Activated T-cell treated with anti-CD3 and anti-CD28 coated beads, Interleukin-2, amount 50 U/mL, for 72 hours (primary cell): ENCODE measurements at places on chromosomes 3 and 15.

DNA sequence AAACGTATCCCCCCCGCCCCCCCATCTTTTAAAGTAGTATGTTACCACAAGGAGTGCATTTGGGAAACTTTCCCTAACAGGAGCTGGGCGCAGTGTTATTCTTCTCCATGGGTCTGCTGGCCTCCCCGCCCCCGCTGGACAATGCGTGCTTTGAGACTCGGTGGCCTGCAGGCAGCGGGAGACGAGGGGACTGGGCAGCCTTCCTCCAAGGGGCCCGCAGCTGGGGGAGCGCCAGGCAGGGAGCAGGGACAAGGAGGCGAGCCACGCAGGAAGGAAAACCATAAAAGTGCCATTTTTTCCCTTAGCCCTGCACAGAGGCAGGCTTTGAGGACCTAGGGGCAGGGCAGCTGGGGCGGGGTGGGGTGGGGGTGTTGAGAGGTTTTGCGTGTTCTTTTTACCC, 14.1 kb downstream of the SOX2 start:
- DNase-seq: no peak

- no peak for DNase-seq
These were observed 26.2 kb downstream of the TMOD3 start for GRCh38 chr15:51855612-51856011.

GRCh38 chr3:174651951-174652350, 207.2 kb upstream of the NAALADL2 start:
- no peak for DNase-seq

DNA sequence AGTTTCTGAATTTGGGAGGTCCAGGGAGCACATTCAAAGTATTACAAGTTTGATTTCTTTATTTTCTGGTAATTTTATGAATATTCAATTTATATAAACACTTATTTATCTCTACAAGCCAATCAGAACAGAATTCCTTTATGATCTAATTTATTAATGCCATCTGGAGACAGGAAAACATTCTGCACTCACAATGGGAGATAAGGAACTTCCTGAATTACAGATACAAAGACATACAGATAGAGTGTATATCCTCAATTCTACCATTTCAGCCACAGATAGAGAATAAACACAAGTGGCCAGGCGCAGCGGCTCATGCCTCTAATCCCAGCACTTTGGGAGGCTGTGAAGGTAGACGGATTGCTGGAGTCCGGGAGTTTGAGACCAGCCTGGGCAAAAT, 86.0 kb downstream of the IQCH start:
- DNase-seq: no peak

- no peak for DNase-seq
These were observed 5.0 kb downstream of the MYO5A start for GRCh38 chr15:52523647-52524046.

GRCh38 chr15:25179673-25180511, 225.1 kb downstream of the SNRPN start:
- DNase-seq: no peak

DNA sequence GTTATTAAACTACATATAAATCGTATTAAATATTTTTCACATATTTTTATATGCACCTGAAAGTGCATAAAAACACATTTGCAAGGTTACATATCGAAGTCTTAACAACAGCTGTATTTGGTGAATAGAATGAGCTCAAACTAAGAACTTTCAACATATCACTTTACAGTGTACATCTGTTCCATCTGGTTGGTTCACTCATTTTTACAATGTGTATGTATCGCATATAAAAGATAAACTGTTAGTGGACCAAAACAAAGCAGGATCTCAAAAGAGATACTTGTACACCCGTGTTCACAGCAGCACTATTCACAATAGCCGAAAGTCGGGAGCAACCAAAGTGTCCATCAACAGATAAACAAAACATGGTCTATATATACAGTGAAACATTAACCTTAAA, 55.8 kb downstream of the TBL1XR1 start:
- DNase-seq: no peak

DNA sequence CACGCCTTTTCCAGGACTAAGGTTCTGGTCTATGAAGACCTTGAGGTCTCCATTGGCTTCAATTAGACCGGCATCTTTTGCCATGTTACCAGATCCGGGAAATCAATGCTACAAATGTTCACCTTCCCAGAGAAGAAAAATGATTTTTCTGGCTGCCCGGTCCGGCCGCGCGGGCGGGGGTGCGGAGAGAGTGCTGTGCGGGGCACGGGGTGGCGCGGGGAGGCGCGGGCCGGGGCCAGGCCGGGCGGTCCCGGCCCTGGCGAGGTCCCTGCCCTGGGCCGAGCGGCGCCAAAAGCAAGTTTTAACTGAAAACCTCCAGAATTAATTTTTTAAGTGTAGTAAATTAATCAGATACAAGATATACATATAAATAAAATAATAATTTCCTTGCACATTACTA, 128.2 kb downstream of the MINAR1 start:
- no peak for DNase-seq

GRCh38 chr3:190320594-190321362, 1.5 kb downstream of the CLDN1 start:
- no peak for DNase-seq

- no peak for DNase-seq
These were observed 32.0 kb upstream of the PPP4R2 start for GRCh38 chr3:72964633-72965032.

GRCh38 chr15:43487271-43487895, 5.6 kb downstream of the TP53BP1 start:
- DNase-seq: no peak

DNA sequence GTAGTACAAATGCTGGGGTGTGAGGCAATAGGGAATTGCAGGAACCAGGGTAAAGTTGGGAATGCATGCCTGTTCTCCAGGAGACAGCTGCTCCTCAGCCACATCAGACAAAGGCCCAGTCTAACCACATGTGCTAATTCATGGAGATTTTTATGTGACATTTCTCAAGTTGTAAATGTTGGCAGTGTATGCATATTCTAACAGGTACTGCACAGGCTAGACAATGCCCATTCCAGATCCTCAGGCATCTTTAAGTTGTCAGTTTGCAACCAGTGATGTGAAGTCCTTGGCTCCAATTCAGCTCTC, 84.9 kb downstream of the EEFSEC start:
- DNase-seq: no peak

DNA sequence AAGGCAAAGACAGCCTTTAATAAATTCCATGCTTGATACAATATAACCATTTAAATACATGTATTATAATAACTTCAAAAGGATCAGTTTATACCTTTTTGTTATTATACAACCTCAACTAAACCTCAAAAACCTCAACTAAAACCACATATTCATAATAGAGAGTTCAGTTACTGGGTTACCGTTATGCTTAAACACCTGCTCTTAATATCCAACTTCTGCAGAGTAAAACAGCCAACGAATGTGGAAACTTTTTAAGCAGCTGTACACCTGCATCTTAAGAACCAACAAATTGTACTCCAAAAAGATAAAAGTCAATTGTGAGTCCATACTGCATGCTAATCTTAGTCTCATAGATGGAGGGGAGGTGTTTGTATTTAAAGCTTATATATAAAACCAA, 53.5 kb downstream of the TFDP2 start:
- DNase-seq: no peak

GRCh38 chr15:63322541-63322940, 45.1 kb downstream of the APH1B start:
- DNase-seq: no peak

DNA sequence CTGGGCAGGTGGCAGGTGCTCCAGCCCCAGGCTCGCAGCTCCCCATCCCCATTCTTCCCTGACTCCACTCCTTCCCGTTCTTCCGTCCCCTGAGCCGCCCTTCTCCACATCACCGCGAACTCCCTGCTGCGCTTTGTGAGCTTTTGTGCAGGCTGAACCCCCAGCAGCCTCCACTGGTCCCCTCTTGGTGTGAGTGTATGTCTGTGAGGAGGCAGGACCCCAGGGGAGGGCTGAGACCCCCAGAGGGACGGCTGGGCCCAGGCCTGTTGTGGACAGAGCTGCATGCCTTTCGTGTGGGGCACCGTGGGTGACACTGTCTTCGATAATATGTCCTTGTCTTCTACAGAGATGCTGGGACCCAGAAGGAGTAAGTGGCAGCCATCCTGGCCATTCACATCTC, 7.3 kb upstream of the ITIH3 start:
- no peak for DNase-seq
